Activated CD8-positive, alpha-beta T cell treated with anti-CD3 and anti-CD28 coated beads, Interleukin-2, amount 10 ng/mL, durations not matched to agents 7 days and 5 days (primary cell): ENCODE measurements at places on chromosomes 5 and 9. TPM values are rescaled to one million over a fixed set of nuclear protein-coding genes. Genes with fewer than 3 reads are reported as not detected.

TBC1D2 gene
- total RNA-seq, result 3.0 TPM

DNA sequence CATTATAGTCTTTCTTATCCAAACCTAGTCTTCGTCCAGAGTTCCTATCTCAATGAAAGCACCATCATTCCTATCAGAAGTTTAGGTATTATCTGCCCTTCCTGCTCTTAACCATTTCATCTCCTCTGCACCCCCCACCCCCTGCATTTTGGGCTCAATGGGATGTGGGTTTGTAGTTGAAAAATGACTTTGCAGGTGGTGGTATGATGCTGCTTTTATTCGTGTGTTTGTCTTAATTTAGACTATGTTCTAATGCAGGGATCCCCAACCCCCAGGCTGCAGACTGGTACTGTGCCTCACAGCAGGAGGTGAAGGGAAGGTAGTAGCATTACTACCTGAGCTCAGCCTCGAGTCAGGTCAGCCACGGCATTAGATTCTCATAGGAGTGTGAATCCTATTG lies 49.4 kb upstream of the ZNF608 start:
- DNase-seq, result no peak
- H3K27ac ChIP-seq, result no peak overlapping the region
- H3K4me3 ChIP-seq, result no peak overlapping the region
- no peaks in the 10 kb centered on the region for H3K36me3 ChIP-seq

ENHO gene
- total RNA-seq, result not detected

PDE6A gene
- total RNA-seq, result not detected

FBN2 gene
- total RNA-seq, result not detected

SETD9 gene
- 4.7 TPM for total RNA-seq

DNA sequence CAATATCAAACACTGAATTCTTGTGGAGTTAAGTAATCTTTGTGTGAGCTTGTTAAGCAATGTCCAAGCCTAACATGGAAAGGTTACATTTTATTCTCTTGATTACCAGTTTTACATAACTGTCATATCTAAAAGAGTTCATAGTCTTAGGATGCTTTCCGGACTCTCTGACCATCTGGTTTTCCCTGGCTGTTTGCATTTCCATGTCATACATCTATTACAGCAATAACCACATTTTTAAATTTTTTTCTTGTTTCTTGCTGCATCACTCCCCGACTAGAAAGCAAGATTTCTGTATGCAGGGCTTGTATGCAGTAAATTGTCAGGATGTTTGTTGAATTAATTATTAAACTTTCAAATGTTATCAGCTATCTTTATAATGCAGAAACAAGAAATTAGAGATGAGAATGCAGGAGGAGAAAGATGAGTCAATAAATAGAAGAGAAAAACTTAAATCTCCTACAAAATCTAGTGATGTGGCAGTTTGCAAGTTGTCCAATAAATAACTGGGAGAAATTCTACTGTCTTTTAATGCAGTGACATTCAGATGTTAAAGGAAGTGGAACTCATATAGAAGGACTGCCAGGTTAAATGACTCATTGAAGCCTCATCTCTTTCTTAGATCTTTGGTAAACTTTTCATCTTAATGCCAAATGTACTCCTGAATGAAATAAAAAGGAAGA lies 179.6 kb upstream of the SGCD start:
- H3K4me3 ChIP-seq, result no peak overlapping the region
- no peak for DNase-seq
- peaks cover under 1% of the 10 kb centered on the region for H3K4me1 ChIP-seq

DMRTA1 gene
- not detected for total RNA-seq

DMRT3 gene
- not detected for total RNA-seq
